Activated CD4-positive, alpha-beta T cell treated with anti-CD3 and anti-CD28 coated beads for 1 hour (primary cell): ENCODE measurements at places on chromosomes 4 and X.

DNA sequence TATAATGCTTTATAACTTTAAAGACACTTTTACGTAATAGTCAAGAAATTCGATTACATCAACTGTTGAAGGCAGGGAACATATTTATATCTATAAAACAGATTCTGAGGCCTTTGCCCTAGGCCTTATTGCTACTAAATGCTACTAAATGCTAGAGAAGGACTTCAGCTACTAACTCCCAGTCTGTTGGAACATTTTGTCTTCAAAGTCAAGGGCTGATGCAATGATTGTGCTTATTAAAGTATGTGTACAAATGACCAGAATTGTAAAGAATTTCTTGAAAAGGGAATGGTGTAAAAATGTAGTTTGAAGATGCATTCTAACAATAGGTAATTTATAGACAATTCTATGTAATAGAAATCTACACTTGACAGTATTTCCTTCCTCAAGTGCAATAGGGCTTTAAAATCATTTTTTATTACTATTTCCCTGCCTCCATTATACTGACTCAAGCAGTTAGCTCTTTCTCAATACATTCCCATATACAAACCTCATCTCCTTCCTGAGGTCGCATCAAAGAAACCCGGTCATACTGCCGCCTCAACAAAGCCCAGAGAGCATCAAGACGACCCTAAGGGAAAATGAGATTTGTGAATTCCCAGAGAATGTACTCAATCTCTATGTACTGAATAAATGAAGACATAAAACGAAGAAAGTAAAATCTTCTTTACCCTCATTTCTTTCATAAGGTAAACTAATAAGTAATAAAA lies 95.7 kb downstream of the ANTXR2 start:
- no peak for DNase-seq

DNA sequence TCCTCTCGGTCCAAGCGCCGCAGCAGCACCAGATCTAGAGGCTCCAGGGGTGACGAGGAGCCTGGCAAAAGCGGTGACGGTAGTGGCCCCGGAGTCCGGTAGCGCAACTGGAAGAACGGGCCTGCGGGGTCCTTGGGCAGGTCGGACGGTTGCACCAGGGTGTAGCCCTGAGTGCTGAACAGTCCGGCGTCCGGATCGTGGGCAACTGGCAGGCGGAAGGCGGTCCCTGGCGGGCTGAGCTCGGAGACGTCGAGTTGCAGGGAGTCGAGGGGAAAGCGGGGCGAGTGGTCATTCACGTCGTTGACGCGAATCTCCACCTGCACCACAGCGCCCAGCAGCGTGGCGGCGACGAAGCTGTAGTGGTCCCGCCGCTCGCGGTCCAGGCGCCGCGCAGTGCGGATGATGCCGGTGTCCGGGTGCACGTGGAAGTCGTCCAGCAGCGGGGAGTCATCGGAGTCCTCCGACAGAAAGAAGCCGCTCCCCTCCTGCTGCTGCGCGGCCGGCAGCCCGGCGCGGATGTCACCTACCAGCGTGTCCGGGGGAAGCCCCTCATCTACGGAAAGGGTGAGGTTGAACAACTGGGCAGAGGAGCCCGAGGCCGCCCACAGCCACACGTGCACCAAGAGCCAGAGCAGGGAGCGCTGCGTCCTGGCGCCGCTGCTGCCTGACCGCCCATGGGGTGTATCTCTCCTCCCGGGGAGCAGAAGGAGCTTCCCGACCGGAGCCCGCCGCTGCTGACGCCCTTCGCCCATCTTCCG lies 837 bp downstream of the DCHS2 start:
- no peak for DNase-seq

DNA sequence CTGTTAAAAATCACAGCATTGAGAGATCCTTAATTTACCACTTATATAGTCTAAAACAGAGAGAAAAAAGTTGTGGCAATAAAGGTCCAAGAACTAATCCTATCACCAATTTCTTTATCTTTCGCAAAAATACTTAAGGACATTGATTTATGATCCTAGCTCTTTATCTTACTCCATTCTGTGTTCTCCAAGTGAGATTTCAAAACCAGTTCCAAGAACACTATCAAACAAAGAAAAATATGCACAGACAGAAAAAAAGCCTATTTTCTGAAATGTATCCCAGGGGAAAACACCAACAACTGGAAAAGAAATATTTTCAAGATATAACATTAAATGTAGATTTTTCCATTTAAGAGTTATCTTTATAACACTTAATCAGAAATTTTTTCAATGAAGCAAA lies 172.8 kb downstream of the APBB2 start:
- no peak for DNase-seq

DNA sequence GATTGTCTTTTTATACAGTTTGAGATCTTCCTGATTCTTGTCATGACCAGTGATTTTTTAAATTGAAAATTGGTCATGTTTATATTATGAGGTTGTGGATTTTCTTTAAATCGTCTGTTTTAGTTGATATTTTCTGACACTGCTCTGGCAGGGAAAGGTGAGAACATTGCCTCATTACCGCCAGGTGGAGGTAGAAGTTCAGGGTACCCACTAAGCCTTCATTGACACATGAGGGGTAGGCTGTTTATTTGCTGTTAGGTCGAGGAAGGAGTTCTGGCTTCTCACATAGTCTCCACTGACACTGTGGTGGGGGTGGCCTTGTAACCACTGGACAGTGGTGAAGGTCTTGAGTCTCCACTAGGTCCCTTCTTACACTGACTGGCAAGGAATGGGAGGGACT lies 117.6 kb upstream of the GPR101 start:
- no peak for DNase-seq

- no peak for DNase-seq
These were observed 5.1 kb downstream of the PPP1R2C start for GRCh38 chrX:42772874-42773273.

GRCh38 chr4:108029016-108029720 lies 39.5 kb downstream of the HADH start:
- DNase-seq, result no peak

- no peak for DNase-seq
These were observed 1434.3 kb upstream of the TENM3 start for GRCh38 chr4:180808862-180809261.

- no peak for DNase-seq
These were observed 53.9 kb upstream of the TET2 start for GRCh38 chr4:105092768-105093167.

DNA sequence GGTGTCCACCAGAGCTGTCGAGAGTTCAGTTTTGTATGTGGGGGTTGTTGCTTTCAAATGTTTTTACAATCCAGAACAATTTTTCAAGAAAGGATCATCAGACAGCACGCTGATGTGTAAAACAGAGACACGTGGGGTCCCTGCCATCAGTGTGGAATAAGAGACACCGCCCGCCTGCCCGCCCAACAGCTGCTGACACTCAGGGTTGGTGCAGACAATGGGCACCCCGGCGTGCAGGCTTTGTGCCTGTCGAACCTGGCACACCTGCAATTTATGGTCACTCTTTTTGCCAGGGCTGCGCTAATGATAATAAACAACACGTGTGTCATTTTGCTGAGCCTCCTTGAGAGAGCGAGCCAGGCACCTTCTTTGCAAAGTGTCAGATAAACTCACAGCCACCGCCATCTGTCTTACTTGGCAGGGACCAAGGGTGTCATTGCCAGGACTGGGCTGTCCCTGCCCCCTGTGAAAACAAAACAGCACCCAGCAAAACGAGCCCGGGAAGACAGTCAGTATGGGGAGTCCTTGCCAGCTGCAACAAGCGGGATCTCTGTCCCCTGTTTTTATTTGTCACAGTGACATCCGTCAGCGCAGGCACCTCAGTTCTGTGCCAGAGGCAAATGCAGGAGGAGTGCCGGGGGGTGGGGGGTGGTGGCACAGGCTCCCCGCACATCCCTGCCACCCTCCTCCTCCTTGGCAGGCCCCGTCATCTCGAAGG lies 69.1 kb downstream of the PSAPL1 start:
- DNase-seq, result no peak
